ENCODE measurements at places on chromosomes 16 and 17.

GRCh38 chr17:57959929-57960328 is 4.7 kb upstream of the CUEDC1 start:
- DNase-seq = no peak

DNA sequence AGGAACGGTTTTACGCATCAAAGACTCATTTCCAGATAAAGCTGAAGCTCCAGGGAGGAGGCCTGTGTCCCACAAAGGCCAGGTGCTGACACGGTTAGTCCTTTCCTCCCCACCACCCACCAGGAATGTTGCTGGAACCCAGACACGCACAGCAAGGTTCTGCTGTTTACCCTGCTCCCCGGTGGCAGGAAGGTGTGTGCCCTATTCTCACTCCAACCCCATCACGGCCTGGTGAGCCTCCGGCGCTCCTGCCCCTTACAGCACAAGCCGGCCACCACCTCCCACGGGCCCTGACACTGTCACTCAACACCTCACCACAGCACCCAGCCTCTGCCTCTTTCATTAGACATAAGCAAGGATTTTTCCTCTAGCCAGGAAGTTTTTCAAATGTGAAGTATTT is 47.8 kb downstream of the ANKRD11 start:
- DNase-seq = no peak

DNA sequence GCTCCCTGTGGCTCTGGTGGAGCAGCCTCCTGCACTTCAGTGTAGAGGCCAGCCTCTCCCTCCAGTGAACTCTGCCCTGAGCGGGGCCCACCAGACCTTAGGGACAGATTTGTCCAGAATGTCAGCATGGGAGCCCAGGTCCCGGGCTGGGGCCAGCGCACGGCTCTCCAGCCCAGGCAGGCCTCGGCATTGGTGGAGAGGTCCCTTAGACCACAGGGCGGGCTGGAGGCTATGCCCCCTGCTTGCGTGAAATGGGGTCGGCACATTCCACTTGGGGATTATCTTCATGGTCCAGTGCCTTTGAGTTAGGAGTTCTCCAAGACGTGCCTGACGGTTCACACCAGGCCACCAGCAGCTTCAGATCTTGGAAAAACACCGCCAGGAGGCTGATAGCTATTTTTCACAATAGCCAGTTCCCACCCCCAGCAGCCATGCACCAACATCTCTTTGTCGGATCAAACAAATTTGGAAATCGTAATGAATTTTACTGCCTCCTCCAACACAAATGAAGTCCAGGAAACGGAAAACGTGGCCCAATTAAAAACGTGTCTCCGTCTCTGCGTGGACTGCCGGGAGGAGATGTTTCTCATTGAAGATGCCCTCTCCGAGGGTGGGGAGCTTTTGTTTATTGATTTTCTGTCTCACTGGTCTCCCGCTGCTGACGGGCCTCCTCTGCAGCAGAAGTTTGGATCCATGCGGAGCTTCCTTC is 110.0 kb upstream of the CIBAR2 start:
- no peak for DNase-seq

DNA sequence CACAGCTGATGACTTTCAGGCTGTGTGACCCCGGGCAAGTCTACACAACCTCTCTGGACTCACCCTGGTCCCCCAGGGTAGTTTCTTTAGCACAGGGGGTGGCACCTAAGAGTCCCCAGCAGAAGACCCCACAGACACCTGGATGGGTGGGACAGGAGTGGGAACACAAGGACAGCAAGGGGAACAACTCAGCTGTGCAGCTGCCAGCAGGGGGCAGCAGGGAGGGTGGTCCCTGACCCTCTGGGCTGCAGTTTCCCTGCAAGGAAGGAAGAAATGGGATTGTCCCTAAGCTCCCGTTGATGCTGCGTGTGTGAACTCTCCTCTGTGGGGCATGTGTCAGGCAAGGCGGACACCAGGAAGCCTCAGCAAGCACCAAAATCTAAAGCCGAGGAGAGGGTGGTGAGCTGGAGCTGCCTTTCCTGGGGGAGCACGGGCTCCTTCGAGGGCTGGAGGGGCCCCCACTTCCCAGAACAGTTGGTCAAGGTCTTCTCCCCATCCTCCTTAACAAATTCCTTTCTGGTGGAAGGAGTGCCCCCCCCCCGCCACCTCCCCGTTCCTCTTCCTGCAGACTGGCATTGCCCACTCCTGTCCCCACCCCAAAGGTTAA is 24.1 kb upstream of the CDH5 start:
- DNase-seq = no peak

- no peak for DNase-seq
These were observed 196.1 kb upstream of the HS3ST3A1 start for GRCh38 chr17:13797863-13798262.

- DNase-seq = no peak
These were observed 84.3 kb upstream of the NLRP1 start for GRCh38 chr17:5668557-5669138.

Data from CD4-positive, alpha-beta T cell treated with Interleukin-21 for 1 hour (primary cell).